Germinal center (tissue), 1 donor: ENCODE measurements at places on chromosomes 5 and 9.
A peak's percentile ranks its signal among the peaks of the same experiment; 100 is the strongest.

DNA sequence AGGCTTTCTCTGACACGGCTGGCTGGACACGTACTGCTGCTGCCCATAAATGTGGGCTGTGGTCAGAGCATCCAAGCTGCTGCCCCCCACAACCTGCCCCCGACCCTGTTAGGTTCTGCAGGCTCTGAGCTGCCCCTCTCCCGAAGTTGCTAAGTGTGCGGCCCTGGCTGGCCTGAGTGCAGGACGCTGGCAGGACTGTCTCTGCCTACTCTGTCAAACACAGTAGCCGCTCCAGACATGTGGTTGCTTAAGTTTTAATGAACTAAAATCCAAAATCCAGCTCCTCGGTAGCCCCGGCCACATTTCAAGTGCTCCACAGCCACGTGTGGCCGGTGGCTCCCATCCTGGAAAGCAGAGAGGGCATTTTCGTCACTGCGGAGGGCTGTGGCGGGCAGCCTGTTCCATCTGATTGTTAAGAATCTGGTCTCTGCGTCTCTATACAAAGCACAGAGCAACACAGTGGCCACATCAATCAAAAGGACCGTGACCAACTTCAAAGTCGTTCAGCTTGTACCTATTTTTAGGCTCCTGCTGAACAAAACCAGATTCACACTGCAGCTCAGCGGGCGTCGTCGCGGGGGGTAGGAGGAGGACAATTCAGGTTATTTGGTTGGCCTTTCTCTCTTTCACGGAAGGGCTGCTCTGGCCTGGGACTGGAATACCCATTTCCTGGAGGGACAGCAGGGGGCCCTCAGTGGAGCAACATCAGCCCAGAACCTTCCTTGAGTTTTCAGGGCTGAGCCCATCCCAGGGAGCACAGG, 68.9 kb downstream of the PTCH1 start:
- no peak for DNase-seq

DNA sequence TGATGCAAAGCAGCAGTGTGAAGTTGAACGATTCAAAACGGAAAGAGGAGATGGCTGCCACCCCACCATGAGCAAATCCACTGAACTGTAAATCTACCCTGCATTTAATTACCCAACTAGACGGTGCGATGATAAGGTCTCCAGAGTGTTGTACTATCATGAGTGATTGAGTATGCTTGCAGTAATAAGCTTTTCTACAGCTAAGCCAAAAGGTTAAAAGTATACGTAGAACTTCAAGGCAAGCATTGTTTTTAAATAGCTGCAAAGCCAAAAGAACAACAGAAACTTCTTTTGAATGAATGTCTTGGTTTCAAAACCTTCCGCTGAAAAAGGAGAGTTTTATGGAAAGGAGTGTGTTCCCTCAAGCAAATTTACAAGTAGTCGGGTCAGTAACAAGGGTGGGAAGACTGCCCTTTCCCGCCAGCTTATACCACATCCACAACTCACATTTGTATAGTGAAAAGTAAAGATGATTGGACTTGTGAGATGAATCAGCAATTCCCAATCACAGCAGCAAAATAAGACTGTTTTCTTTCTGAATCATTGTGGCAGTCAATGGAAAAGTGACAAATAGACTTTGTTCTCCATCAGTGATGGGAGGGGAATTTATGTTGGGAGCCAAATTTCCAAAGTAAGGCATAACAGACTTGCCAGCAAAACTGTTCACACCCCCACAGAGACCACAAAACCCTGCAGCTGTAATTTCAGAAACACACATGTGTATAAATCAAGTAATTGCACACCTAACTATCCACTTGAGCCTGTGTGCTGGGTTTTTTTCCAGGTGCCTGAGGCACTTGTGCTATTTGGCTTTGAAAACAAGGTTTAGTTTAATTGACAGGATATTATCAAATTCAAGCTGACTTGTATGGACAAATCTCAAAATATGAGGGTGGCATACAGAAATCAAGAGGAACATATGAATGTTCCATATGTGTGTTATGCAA, 407.7 kb upstream of the GRAMD2B start:
- DNase-seq: no peak

DNA sequence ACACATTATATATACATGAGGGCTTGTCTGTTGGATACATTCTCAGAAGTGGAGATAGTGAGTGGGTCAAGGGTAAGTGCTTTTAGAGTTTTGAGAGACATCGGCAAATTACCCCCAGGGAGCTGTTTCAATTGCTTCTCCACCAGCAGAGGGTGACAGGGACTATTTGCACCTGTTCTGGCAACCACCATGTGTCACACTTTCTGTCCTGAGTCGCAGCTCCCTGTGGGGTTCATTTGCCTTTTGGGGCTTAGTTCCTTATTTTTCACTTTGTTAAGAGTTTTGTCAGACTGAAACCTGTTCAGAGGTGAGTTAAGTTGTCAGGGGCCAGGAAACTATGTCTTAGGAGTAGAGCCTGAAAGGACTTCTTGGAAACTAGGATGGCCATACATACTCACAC, 20.1 kb upstream of the SLC36A1 start:
- DNase-seq: peak; percentile 90

- DNase-seq: peak; percentile 88
These were observed 20.3 kb downstream of the CCDC187 start for GRCh38 chr9:136283291-136284235.

GRCh38 chr5:115317320-115317719, 20.9 kb upstream of the CCDC112 start:
- no peak for DNase-seq

GRCh38 chr9:76650692-76651091, 113.5 kb upstream of the PCA3 start:
- no peak for DNase-seq

GRCh38 chr5:125293223-125293622, 546.8 kb upstream of the ZNF608 start:
- no peak for DNase-seq

GRCh38 chr5:102312586-102313370, 16.7 kb upstream of the SLCO4C1 start:
- no peak for DNase-seq

GRCh38 chr9:26723486-26723885, 169.1 kb downstream of the CAAP1 start:
- peak; percentile 26 for DNase-seq

DNA sequence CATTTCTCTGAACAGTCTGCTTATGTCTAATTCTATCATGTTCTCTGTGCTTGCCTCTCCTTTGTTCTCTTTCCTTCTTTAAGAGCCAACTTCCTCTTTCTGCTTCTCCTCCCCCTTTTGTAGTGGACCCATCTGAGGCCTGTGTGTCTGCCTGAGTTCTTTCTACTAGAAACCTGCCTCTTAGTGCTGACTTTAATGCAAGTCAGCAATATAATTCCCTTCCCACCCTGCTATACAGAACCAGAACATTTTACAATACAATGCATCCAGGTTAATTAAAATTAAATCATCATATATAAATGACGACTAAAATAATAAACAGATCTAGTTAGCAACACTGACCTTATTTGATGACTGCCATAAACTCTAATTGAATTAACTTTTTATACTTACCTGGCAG, 82.6 kb upstream of the GAS1 start:
- DNase-seq: no peak

DNA sequence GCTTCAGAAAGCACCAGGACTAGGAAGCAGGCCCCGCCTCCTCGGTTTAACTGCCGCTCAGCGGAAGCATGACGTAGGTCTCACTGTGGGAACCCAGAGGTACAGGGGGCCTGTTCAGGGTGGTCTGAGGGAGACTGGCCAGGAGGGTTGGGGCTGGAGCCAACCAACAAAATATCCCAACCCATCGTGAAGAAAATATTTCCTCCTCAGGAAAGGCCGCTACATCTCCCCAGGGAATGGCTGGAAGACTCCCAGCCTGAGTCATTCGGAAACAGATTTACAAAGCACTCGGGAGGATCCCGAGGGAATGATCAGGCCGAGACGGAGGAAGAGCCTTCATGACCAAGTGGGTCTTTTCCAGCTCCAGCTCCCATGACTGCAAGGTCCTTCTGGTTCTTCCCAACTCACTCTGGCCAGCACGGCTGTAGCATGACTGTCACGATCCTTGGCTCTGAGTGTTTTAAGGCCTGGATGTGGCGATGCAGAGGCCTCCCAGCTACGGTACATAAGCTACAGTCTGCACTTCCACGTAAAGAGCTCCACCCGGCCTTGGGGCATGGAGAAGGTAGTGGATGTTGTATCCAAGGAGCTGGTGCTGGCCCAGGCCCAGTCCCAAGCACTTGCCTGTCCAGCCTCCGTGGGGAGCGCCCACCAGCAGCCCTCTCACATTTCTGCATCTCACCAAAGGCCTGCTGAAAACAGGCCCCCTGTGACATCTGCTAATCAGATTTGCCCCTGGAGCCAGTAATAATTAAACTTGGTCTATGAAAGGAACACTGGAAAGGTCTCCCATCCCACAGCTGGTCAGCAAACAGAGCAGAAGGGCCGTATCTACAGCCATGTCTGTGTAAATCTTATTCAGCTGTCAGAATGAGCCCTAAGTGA, 100.6 kb downstream of the LHFPL2 start:
- no peak for DNase-seq

DNA sequence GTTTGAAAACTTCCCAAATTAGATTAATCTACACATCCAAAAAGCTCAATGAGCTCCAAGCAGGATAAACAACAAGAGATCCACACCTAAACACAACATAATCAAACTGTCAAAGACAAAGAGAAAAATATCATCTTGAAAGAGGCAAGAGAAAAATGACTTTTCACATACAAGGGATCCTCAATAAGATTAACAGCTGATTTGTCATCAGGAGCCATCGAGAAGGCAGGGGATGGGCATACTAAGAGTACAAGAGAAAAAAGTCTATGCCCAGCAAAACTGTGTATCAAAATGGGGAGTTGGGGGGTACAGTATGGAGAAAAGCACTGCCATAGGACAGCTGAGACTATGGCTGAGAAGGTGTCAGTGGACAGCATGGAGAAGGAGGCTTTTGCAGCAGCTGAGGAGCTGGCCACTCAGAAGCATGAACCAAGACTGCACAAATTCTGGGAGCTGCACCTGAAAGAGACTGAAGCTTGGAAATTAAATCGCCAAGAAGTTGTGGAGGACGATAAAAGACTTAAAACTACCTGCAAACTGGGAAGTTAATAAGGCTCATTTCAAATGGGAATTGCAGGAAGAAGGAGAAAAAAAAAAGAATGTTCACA, 20.9 kb downstream of the DNAJB5 start:
- DNase-seq: no peak

- DNase-seq: no peak
These were observed 303.8 kb upstream of the WWC1 start for GRCh38 chr5:167987490-167988280.

- no peak for DNase-seq
These were observed at the start of gene SYNPO for GRCh38 chr5:150640311-150641005. Gene SYNPO, plus strand, starts transcription at chr5:150640660. Its CDS starts 7,616 bp downstream, at chr5:150648276.

DNA sequence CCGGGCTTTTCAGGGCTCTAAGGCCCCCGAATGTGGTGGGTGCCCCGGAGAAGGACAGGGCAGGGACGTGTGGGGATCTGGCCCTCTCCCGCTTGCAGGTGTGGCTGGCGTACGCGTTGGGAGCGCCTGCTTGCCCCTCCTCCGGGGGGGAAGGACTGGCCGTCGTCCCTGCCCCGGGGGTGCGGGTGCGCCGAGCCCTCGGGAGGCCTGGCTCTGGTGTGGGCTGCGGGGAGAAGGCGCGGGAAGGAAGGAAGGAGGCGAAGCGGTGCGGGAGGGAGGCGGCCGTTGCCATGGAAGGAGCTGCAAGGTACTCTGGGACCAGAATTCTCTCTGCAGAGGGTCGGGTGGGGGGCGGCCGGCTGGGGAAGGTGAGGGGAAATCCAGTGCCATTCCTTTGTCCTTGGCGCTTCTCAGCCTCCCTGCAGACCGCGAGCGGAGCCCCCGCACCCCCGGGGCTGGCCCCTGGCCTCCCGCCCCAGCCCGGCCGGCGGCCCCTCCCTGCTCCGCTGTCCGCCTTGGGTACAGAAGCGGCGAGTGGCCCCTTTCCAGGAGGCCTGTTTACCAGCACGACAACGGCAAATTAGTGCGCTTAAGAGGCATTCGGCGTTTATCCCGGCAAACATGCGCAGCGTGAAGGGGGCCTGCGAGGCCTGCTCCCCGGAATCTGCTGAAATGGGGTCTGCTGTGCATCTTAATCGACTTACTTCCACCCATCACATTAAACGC, 67.1 kb upstream of the UNC5A start:
- no peak for DNase-seq

- DNase-seq: no peak
These were observed 113.8 kb upstream of the CPEB4 start for GRCh38 chr5:173774271-173774761.

- DNase-seq: no peak
These were observed 477.5 kb upstream of the EDIL3 start for GRCh38 chr5:84862132-84862531.

- no peak for DNase-seq
These were observed 981.1 kb downstream of the DTWD2 start for GRCh38 chr5:118007262-118007661.

- no peak for DNase-seq
These were observed 46.9 kb downstream of the HACD4 start for GRCh38 chr9:20984506-20984905.

DNA sequence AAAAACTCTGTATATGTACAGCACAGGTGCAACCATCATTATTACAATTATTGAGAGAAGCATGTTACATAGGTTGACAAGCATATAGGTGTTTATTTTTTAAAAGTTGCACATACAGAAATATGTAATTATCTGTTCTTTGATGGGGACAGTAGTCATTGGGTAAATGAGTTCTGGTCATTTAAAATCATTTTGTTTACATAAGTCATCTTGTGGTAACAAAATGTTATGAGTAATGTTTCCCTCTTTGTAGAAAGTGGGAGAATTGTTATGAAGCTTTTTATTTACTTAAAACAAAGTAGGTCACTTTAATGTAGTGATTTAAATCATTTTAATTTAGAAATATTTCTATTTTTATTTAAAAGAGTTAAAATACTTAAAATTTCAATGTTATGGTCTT, 33.8 kb upstream of the FBXL17 start:
- DNase-seq: no peak
